EL (cell line): ENCODE measurements at places on chromosomes 7 and 10.

- no peak for DNase-seq
Observed at GRCh38 chr10:30383356-30383755, 34.3 kb upstream of the MTPAP start.

- DNase-seq: no peak
Observed at GRCh38 chr7:25857376-25858067, 294.5 kb upstream of the NFE2L3 start.

GRCh38 chr10:95408148-95408960 lies 117.6 kb upstream of the PDLIM1 start:
- DNase-seq: no peak

- DNase-seq: no peak
Observed at GRCh38 chr7:42099470-42100155, 137.4 kb downstream of the GLI3 start.
